ENCODE measurements at places on chromosomes 6 and 20.
A peak's percentile ranks its signal among the peaks of the same experiment; 100 is the strongest.

DNA sequence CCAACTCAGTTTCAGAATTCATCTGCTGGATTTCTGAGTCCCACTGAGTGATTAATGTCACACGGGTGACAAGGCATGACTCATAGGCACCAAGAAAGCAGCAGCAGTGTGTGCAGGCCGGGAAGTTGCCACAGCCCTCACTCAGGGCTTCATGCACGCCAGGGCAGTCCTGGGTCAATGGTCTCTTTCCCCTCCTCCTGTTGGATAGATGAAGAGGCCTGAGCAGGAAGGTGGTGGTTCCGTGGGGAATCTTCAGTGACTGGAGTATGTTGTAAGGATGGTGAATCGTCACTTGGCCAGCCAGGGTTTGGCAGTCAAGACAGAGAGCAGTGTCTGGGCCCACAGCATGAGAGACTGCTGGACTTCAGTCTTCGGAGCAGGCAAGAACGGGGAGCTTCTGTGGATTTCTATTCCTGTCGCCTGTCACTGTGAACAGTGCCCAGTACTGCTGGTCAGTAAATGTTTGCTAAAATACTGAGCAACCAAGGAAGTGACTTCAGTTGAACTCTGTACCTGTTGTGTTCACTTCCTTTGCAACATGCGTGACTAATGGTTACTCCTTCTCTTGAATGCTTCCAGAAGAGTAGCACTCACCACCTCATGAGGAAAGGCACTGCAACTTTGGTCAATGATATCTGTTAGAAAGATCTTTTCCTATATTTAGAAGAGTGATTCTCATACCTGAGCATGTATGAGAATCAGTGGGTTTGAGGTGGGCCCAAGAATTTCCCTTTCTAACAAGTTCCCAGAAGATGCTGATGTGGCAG lies 62.0 kb upstream of the CD93 start:
- peak; percentile 54 for DNase-seq

DNA sequence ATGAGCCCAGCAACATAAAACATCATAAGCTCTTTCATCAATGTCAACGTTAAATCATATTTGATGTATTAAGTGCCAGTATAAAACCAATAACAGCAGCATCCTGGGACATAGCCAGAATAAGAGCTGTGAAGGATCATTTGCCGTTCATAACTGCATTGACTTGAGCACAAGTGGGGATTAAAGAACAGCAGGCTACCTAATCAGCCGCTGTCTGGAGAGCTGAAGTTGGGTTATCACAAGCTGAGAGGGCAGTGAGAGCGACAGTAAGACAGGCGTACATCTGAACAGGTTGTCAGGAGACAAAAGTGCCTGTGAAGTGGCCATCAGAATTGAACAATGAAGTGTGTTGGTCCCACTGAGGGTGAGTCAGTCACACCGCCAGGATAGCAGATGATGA lies 269.6 kb downstream of the GRIK2 start:
- DNase-seq, result no peak

DNA sequence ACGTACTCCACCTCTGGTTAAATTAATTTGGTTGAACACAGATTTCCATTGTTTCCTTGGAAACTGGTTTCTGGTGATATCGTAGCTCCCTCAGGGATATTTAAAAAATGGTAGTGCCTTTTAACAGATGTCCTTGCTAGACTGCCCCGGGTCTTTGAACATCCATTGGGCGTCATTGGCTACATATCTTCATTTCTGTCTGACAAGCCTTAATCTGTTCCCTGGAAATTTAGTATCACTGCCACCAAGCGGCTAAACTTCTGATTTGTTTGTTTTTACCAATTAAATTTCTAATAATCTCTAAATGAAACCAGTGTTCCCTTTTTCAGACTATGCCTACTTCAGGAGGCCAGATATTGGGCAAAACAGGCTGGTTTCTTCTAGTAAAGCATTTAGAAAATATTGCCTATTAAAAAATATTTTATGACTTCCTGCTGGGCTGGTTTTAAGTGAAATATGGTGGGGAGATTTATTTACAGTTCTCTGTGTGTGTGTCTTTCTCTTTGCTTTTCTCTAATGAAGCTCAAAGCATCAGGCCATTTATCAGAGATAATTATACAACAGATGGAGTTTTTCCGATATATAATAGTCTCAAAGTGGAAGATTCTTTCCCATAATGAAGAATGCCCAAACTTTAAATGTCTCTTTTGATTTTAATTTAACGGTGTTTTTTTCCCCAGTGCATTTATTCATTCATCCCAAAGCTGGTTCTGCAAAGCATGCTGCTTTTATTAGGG lies 249.5 kb downstream of the ZFAND3 start:
- DNase-seq, result no peak

- DNase-seq, result no peak
These were observed 24.9 kb upstream of the LAMA4 start for GRCh38 chr6:112279031-112279935.

DNA sequence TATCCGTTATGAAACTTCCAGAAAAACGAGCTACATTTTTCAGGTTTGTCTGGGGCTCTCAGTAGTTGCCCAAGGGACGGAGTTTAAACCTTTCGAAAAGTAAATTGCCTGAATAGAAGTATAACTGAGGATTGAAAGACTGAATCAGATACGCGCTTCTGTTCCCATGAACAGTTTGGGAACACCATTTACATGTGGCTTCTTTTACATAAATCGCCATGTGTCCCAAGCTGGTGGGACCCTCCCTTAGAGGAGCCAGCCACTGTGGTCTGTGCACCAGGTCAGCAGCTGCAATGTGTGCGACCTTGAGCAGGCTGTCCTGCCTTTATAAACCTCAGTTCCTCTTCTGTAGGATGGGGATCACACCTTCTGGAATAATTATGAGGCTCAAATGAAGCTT lies 11.0 kb downstream of the ENTPD6 start:
- DNase-seq, result no peak

GRCh38 chr6:138714493-138714892 lies 59.1 kb upstream of the CCDC28A start:
- no peak for DNase-seq

DNA sequence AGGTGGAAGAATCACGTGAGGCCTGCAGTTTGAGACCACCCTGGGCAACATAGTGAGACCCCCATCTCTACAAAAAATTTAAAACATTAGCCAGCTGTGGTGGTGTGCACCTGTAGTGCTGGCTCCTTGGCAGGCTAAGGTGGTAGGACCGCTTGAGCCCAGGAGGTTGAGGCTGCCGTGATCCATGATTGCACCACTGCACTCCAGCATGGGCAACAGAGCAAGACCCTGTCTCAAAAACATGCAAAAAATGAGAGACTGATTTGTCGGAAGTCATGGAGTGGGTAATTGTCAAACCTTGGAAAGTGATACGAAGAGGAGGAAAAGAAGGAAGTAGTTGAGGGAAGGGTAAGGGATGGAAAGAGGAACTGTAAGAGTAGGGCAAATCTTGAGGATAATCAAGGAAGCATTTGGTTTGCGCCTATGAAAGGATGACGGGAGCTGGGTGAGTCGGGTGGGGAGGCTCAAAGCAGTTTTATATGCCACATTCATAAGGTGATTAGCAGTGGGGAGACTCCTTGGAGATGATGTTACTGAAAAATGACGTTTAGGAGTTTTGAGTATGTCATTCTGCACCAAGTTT lies 14.5 kb downstream of the L3MBTL3 start:
- no peak for DNase-seq

DNA sequence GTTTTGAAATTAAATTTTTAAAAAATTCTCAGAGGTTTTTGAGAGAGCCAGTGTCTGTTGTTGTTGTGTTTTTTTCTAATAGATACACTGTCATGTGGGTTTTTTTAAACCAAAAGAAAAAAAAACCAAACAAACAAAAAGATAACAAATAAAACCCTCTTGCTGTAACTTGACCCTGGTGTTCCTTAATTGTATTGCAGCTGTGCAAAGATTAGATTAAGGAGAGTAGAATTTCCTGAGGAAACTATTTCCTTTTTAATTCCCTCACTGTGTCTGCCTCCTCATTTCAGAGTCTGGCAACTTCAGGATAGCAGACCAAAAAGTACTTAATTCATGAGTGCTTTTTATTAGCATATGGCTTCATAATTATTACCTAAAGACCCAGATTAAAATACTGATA lies 281.9 kb downstream of the EPM2A start:
- peak; percentile 19 for DNase-seq

GRCh38 chr6:3122823-3123182 lies 4.3 kb downstream of the BPHL start:
- no peak for DNase-seq

DNA sequence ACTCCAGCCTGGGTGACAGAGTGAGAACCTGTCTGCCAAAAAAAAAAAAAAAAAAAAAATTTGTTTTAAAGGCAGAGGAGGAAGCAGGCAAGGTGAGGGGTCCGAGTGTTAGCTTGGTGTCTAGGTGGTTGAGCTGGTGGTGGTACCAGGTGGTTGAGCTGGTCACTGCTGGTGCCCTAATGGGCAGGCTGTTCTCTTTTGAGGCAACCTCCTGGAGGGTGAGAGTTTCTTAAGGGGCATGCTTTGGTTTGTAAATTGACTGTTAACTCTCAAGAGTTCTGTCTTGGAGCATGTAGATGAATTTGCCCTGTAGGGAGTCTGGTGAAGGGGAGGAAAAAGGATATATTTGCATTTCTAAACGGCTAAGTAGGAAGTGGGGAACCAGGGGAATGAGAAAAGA lies 52.7 kb downstream of the BANF2 start:
- DNase-seq, result no peak

GRCh38 chr6:170087941-170088581 lies 202.8 kb downstream of the DLL1 start:
- peak; percentile 35 for DNase-seq

GRCh38 chr6:137430954-137431353 lies 63.2 kb downstream of the OLIG3 start:
- no peak for DNase-seq

GRCh38 chr6:31614075-31614619 lies 887 bp upstream of the AIF1 start:
- DNase-seq, result no peak

DNA sequence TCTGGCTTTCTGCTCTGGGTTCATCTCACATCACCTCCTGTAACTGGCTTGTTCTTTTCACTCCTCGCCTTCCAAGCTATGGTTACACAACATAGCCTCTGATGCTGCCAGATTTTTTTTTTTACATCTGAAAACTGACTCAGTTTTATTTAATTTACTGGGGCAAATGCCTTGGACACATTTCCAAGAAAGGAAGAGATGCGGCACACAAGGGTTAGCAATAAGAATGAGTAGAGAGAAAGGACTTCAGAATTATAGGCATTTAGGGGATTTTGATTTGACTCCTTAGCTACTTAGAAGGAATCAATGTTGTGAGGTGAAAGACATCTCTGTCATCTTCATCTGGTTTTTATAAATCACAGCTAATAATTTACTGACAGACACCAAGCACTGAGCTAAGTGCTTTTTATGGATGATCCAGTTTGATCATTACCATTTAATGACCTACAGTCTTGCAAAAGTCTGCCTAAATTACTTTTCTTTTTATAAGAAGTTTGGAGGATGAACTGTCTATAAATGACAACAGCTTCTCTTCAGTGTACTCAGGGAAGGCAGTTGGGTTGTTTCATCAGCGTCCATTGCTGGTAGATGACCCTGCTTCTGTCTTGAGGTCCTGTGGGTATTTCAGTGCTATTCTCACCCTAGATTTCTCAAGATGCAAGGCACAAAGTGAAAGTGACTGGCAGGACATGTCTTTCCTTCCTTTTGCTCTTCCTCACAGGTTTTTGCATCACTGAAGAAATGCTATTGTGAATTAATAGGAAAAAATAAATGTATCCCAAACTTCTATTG lies 31.1 kb downstream of the LAMA4 start:
- DNase-seq, result peak; percentile 63

GRCh38 chr6:132270726-132271402 lies 130.4 kb downstream of the MOXD1 start:
- DNase-seq, result peak; percentile 79

DNA sequence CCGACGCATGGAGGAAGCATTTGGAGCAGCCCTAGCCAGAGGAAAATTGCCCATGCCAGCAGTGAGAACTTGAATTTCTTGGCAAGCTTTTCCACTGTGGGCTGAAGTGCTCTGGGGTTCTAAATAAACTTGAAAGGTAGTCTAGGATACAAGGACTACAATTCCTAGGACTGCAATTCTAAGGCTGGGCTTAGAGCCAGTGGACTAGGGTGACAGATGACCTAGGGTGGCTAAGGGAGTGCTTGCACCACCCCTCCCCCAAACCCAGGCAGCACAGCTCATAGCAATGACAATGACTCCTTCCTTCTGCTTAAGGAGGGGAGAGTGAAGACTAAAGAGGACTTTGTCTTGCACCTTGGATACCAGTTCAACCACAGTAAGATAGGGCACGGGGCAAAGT lies 122.3 kb downstream of the THBS2 start:
- DNase-seq, result no peak

DNA sequence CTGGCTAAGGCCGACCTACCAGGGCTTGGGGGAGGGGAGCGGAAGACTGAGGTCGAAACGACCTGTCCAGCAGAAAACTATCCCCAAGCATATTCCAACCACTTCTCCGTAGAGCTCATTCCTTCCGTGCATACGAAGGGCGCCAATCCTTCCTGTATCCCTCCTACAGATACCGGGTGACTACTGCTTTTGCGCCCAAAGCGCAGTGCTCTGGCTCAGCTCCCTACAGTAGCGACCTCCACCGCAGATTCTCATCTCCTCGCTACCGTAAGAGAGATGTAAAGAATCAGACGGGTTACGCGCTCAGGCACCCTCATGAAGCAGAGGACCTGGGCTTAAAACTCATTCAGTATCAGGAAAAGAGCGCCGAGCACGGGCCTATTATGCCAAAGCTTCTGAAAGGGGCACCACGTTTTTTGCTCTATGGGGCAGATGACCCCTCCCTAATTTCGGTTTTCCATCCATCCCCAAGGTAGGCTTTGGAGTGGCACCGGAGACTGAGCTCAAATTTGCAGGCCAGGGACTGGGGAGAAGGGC lies 563 bp upstream of the NNAT start:
- peak; percentile 22 for DNase-seq

GRCh38 chr6:113067612-113068275 lies 720.6 kb downstream of the RFPL4B start:
- DNase-seq, result no peak

DNA sequence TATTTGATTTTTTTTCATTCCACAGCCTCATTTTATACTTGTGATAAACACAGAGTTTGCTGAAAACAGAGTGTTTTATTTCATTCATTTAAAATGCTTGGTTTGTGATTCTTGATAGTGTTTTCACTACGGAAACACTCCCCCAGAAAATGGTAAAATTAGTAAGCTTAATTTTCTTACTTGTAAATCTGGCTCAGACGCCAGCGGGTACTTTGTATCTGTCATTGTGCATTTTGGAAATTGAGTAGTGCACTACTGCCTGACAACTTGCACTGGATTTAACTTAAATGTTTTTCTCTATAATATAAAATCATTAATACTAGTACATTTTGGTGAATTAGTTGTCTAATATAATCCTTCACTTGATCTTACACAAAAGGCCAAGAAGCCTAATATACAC lies 37.0 kb upstream of the HINT3 start:
- DNase-seq, result no peak

GRCh38 chr6:132780770-132781371 lies 17.6 kb downstream of the SLC18B1 start:
- no peak for DNase-seq

Data from stomach (tissue), 19 donors.